ENCODE measurements at places on chromosomes 12 and 14.

GRCh38 chr14:102774391-102775153 lies 2.7 kb upstream of the TRAF3 start:
- peak; percentile 81 for DNase-seq

DNA sequence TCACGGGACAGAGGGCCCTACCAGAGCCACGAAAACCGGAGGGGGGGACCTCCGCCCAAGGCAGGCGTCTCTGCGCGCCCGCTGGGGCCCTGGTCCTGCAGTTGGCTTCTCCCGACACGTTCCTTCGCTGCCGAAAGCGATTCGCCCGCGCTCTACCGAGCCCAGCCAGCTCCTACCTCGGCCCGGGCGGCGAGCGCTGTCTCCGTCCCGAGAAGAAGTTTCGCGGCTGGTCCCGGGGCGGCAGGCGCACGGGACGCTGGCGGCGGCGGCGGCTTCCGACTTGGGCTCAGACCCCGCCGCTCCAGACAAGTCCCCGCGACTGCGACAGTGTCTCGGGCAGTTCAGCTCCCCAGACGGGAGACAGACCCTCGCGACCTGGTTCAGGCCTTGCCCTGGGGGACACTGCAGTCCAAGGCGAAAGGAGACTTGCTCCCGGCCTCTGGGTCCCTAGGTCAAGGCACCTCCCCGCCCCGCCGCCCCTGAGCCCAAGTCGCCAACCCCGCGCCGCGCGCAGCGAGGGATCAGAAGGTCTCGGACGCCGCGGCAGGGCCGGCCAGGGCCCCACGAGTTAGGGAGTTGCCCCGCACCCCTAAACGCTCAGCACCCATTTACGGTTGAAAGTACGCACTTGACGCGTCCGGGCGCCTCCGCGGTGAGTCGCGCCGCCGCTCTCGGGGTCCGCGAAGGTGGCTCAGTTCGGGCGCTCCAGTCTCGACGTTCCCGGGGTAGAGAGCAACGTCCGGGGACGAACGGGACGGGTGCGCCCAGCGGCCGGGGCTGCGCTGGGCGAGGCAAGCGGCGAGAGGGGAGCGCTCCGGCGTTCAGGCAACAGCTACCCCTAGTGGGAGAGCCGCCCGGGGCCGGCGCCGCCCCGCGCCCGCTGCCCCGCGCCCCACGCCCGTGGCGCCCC lies 1.4 kb upstream of the DIO3 start:
- DNase-seq: peak; percentile 48

- no peak for DNase-seq
Observed at GRCh38 chr14:70069186-70069585, 119.6 kb downstream of the SLC8A3 start.

DNA sequence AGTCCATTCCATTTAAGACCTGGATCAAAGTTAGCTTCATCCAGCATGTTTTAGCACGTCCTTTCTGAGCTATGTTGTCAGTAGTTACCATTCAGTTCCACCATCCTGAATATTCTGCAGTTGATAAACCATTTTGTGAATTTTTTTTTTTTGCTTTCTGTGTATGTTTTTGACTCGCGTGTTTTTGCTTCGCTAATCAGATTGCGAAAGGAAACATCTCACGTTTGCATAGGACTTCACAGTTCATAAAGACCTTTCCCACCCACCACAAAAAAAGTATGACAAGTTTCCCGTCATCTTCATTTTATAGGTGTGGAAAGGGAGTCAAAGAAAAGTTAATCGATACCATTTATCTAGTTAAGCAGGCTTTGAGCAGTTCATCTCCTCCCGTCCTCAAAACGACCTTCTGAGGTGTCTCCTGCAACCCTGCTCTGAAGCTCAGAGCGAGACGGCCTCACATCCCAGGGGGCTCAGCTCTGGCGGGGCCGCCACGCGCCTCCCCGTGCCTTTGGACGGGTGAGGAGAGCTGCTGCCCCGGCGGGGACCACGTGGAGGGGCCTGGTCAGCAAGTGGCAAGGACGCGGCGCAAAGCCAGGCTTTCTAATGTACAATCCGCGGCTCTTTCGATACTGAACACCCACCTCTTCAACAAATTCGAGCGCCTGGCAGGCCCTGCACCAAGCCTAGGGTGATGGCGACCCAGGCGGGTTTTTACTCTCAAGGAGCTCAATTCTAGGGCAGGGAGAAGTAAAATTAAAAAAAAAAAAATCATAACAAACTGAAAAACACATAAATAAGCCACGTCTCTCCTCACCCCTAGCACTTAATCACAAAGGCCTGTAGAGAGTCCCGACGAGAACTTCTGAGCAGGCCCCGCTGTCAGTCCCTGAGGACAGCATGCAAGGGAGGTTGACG lies 988 bp upstream of the TMEM263 start:
- DNase-seq: peak; percentile 16

GRCh38 chr12:88245905-88246304 lies 103.8 kb downstream of the TMTC3 start:
- DNase-seq: no peak

DNA sequence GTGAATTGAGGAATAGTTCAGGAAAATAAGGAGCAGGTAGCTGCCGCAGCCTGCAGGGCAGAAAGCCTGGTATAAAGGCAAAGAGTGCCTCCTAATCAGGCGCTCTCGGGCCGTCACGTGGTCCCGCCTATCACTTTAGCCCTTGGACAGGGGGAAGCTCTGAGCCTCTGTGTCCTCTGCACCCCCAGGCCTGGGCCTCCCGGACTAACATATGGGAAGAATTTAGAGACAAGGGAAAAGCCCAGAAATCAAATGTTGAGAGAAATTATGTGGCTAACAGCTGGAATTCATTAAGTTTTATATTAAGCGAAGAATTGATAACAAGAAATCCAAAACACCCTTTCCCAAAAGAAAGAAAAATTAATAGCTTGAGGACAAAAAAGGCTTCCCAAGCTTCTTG lies 417.7 kb downstream of the ATP23 start:
- no peak for DNase-seq

- DNase-seq: no peak
Observed at GRCh38 chr12:31923063-31923412, 36.2 kb upstream of the RESF1 start.

DNA sequence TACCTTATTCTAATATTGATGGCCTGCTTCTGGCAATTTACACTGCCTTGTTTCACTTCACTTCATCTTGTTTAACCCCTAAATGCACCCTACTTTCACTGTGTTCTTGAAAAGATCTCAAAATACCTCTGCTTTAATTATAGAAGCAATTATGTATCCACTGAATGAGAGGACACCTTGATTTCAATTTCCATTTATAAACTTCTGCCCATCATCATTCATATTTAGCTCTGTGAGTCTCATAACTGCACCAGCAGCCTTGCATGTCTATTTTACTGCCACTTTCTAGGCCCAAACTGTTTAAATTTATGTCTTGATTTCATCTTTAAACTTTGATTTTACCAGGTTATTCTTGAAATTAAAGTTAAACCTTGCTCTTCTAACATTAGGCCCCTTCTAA lies 7.1 kb upstream of the DNAAF2 start:
- no peak for DNase-seq

DNA sequence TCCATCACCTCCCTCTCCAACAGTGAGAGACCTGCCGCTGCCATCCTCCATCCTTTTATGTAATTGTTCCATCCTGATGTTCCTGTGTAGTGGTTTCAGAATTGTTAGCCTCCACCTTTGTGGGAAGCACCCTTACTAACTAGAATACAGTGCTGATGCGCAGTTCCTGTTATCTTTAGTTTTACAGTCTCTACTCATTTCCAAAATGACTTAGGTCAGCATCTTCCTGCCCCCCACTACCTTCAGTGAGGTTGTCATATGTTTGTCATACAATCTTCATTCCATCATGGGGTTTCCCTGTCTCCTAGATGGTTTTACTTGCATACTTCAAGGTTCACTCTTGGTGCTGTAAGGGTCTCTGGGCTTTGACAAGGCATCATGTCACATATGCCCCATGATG lies 69.8 kb downstream of the EML1 start:
- no peak for DNase-seq

DNA sequence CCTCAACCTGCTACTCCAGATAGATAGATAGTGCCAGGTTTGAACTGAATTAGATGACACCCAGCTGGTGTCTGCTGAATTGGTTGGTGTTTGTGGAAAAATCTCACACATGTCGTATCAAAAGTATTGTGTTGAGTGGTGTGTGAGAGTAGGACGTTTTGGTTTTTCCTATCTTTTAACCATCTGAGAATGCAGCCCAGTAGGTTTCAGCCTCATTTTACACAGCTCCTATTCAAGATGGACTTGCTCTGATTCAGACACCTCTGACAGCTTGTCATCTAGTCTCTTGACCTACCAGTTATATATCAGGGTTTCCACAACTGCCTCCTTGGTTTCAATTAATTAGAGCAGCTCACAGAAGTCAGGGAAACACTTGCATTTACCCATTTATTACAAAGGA lies 254.4 kb downstream of the KTN1 start:
- no peak for DNase-seq

GRCh38 chr12:95262808-95263207 lies 45.2 kb downstream of the VEZT start:
- DNase-seq: no peak

DNA sequence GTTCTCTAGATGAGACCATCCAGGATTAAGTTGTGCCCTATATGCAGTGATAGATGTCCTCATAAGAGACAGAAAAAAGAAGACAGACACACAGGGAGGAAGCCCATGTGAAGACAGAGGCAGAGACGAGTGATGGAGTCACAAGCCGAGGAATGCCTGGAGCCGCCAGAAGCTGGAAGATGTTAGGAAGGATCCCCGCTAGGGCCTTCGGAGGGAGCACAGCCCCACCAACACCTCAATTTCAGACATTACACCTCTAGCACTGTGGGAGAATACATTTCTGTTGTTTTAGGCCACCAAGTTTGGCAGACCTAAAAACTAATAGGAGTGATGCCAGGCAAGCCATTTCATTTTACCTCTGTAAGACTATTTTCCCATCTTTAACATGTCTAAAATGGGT lies 458.5 kb downstream of the MED13L start:
- DNase-seq: no peak

DNA sequence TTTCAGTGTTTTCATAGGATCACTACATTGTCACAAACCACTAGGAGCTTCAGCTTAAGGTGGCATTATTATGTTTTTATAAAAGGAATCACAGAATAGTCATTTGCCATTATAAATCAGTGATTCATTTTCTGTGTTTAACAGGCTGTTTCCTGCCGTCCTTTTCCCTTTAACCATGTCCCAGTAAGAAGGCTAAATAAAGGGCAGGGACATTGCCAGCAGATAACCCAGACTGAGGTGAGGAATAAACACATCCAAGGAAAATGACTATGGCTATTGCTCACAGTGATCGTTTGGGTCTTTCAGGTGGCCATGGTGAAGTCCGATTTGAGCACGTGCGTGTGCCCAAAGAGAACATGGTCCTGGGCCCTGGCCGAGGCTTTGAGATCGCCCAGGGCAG lies 17.9 kb upstream of the ALDH2 start:
- no peak for DNase-seq

All from kidney (tissue), 22 donors.